Spleen (tissue), 13 donors: ENCODE measurements at places on chromosomes 6 and 20.

GRCh38 chr6:147618927-147619326 is 110.4 kb downstream of the SAMD5 start:
- no peak for DNase-seq

GRCh38 chr6:141261016-141261671 is 871.6 kb upstream of the GJE1 start:
- DNase-seq = peak; percentile 67

- no peak for DNase-seq
Measured at GRCh38 chr20:30937790-30938189, 319.7 kb upstream of the DEFB115 start.

DNA sequence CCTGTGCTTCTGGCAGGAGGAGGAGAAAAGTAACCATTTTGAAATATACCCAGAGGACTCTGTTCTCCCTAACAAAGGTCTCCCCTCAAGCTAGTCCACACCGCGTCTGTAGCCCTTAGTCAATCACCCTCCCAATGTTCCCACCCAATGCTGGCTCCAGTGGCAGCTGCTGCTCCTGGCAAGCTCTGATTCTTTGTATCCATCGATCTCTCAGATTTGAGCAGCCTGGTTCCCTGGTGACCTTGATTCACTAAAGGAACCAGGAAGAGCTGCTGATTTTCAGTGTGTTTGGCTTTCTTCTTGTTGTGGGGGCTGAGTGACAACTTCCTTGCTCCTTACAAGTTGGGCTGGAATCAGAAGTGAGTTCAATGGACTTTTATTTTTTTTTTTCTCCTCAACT is 68.5 kb downstream of the FOXC1 start:
- no peak for DNase-seq

DNA sequence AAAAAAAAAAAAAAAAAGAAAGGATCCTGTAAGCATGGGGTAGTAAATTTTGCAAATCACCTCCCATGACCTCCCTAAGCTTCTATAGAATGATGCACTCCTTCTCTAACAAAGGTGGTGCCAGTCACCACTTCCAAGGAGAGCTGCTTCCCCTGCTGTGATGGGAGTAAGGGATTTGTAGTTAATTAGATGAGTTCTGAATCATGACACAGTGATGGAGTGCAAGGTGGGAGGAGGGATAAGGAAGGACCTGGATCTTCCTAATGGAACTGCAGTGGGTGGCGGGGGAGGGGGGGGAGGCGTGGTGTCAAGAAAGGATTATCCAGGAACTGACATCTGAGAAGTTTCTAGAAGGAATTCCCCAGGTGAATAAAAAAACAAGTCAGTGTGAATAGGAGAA is 47.8 kb downstream of the NRN1 start:
- DNase-seq = no peak

DNA sequence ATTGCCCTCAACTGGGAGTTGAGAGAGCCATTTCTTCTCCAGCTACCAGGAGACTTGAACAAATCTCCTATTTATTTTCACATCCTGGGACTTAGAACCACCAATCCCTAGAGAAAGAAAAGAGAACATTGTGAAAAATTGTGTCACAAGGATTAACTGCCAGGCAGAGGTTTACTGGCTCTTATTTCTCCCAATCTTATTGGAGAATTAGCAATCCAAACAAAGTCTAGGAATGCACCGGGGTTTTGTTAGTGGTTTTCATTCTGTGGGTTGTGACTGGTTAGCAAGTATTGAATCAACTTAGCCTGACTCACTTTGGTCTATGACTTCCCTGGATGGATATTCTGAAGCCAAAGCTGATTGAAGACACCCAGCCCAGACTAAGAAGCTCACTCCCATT is 21.2 kb upstream of the ENPP5 start:
- no peak for DNase-seq

GRCh38 chr6:100366419-100366818 is 98.3 kb downstream of the SIM1 start:
- DNase-seq = no peak

DNA sequence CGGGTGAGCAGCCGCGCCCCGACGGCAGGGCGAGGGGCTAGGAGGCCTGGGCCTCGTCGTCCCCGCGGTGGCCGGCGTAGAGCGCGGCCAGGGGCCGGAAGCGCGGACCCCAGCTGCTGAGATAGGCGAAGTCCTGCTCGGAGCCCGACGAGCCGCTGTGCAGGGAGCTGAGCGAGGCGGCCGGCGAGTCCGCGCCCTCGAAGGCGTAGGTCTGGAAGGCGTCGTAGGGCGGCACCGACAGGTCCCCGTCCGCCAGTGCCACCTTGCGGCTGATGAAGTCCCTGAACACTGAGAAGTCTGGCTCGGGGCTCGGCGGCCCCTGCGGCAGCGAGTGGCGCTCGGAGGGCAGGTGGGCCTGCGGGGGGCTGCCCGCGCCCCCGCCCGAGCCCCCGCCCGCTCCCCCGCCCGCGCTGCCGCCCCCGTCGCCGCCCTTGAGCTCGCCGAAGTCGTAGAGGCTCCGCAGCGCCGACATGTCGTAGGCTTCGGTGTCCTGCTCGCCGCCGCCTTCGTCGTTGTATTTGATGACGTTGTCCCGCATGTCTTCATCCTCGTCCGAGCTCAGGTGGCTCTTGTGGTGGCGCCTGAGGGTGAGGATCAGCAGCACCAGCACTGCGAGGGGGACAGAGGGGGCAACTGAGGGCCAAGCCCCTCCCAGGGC is 56.5 kb downstream of the CD40 start:
- peak; percentile 91 for DNase-seq
